NCI-H226 (cell line): ENCODE measurements at places on chromosomes 4 and X.

- peak; percentile 3 for DNase-seq
Measured at GRCh38 chrX:37060999-37061398, 52.8 kb downstream of the FAM47C start.

- no peak for DNase-seq
Measured at GRCh38 chr4:143986180-143986579, 33.0 kb downstream of the GYPB start.

- DNase-seq = no peak
Measured at GRCh38 chrX:124344246-124344645, 2.1 kb upstream of the SH2D1A start.

- DNase-seq = no peak
Measured at GRCh38 chr4:156939801-156940200, 31.8 kb downstream of the PDGFC start.

- DNase-seq = no peak
Measured at GRCh38 chr4:130468340-130468739, 1372.4 kb downstream of the C4orf33 start.

- peak; percentile 34 for DNase-seq
Measured at GRCh38 chr4:152106781-152107321, 346.0 kb upstream of the GATB start.

GRCh38 chr4:140993370-140993769, 139.9 kb downstream of the RNF150 start:
- DNase-seq = no peak

DNA sequence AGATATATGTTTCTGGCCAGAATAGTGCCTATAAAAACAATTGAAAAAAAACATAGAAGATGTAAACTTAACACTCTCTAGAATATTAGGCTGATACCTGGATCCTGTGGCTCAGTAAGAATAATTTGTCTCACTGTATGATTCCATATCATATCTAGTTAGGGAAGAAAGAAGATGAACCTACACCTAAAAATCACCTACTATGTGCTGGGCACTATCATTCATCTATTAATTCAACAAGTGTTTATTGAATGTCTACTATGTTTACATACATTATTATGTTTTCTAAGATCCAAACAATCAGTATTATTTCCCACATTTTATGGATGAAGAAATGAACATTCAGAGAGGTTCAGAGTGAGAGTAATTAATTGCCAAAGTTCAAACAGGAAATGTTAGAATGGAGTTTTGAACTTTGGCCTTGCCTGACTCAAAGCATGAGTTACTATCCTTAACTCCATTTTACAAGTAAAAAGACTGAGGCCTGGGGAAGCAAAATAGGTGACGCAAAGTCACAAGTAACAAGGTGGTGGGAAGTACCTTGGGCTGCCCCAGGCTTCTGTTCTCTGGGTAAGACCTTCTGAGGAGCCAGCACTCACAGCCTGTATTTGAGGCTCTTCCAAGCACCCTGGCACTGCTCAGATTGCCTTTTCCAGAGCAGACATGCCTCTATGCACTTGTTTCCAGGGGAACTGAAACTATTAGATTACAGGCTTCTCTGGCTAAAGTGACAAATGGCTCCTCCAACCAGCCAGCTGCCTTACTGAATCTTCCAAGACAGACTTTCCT, 111.1 kb upstream of the ACSL4 start:
- no peak for DNase-seq

- no peak for DNase-seq
Measured at GRCh38 chrX:136586386-136586785, 54.4 kb downstream of the VGLL1 start.

DNA sequence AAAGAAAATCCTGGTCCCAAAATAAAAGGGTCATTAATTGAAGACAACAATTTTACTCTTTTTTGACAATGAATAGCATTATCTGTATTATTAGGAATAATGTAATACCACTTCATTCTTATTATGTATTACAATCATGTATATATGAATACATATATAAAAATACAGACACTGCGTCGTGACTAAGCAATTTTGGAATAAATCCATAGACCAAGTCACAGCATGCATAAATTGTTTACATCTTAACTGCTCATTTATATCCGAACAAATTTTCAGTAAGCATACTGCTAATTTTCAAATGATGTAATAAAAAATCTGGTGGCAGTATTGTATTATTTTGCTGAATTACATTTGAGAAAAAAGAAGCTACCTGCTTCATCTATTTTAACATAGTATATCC, 321.6 kb upstream of the PITX2 start:
- no peak for DNase-seq

DNA sequence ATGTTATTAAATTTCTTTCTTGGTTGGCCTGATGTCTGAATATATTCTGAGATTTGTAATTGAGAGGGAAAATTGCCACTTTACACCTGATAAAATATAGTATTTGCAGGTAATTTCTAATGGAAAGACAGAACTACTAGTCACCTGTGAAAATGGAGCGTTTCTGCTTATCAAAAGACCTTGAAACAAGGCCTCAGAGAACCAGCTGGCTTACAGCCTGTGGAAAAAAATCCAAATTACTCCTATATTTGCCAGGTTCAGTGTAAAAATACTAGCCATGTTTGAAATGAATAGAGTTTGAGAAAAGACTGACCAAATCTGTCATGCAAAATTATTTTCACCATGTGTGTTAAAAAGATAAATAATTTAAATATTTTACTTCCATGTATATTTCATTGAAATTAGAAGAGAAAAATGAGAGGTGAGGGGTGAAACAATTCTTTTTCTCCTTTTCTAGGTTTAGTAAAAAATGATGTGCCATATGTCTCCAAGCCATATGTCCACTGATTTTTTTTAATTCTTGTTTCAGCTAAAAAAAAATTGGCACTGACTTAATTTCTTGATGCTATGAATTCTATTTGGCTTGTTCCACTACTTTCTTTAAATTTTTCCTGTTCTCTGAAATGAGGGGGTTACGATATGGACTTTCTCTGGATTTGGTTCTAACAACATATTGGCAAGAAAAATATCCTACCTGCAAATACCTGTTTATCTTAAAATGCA, 464.9 kb downstream of the GRXCR1 start:
- no peak for DNase-seq

- DNase-seq = peak; percentile 26
Measured at GRCh38 chrX:31209005-31209628, 137.3 kb upstream of the FTHL17 start.

DNA sequence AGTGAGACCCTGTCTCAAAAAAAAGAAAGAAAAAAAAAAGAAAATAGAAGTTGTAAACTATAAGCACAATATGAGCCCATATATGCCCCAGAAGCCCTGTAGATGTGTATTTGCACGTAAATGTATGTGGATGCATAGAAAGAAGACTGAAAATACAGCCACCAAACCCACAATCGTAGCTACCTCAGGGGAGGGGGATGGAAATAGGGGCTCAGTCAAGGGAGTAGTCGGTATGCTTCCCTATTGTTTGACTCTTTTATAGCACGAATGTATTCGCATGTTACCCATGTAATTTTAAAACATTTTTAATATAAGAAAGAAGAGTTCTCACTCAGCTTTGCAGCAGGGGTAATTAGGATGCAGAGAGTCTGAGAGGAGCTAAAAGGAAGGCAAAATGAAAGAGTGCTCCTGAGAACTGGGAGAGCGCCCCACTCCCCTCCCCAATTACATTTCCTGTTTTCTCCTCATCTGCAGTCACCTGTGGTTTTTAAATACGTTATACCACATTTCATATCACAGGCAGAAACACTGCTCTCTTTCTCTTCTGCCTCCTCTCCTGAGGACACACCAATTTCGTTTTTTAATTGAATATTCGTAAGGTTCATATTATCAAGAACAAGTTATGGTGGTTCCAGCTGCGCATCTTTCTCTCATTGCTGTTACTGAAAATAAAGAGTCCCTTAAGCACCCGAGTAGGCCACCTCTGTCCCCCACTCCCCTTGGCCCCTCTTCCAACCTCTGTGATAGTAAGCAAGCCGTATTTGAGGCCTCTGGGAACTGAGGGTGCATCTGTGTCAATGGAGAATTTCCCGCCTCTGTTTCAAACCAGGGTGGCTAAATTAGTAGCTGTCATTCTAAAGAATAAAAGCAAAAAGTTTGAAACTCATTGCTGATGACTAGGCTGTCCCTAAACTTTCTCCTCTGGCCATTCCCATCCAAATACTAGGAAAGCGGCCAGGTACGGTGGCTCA, 10.7 kb downstream of the SEPTIN6 start:
- DNase-seq = no peak

DNA sequence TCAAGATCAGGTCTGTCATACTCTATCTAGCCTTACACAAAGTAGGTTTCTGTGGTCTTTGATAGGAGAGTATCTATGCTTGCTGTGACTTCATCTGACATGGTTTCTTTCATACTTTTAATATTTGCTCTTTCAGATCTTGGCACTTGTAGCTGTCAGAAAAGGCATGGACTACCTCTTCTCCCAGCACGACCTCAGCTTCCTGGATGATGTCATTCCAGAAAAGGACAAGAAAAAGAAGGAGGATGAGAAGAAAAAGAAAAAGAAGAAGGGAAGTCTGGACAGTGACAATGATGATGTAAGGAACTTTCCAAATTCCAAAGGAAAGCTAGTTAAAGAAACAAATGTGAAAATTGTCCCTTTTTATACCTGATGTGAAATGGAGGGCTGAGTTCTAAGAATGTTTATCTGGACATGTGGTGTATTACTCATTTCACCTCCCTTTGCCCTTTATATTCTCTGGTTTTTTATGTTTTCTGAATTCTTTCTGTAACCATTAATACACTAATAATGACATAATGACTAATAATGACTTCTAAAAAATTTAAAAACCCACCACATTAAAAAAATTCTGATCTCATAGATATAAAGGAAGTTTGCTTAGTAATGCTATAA, 221.2 kb downstream of the SLC4A4 start:
- DNase-seq = peak; percentile 84

- no peak for DNase-seq
Measured at GRCh38 chr4:70651864-70652506, 14.3 kb downstream of the JCHAIN start.

GRCh38 chr4:15771216-15772058, 6.7 kb upstream of the CD38 start:
- DNase-seq = no peak
